Stimulated activated naive CD4-positive, alpha-beta T cell treated with Interleukin-2 at 50 U/mL for 16 hours (primary cell): ENCODE measurements at places on chromosomes 3 and 15.

DNA sequence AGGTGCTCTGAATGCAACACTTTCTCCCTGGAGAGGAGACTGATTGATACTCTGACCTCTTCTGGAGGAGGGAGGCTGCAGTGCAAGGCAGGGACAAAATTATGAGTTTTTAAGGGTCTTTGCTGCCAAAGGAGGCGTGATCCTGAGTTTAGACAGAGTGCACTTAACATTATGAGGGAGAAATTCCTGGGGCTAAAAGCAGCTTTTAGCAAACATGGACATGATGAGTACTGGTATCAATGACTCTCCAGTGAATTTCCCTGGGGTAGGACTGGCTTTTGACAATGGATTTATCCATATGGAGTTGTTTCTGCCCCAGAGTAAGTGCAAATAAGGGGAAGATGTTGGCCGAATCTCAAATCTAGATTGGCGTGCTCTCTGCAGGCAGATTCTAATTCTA is 133.1 kb downstream of the THSD4 start:
- no peak for DNase-seq

DNA sequence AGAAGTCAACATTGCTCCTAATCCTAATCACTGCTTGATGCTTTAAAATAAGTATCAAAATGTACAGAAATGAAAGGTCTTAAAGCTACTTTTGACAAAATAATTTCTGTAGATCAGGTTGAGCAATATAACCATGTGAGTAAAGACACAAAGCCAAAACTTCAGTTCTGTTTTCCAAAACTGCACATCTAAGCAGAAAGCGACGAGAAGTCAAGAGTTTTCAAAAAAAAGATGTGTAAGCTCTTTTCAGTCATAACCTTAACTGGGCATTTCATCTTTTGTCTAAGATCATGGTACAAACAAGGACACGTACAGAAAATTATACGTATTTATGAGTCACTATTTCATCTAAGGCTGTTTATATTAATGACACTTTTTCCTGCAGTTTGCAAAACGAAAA is 608.8 kb downstream of the FOXP1 start:
- DNase-seq, result no peak

GRCh38 chr3:33218446-33219174 is at the start of gene SUSD5:
Gene SUSD5, minus strand, starts transcription at chr3:33218810. Its CDS starts 13 bp downstream, at chr3:33218797.
- DNase-seq, result no peak

DNA sequence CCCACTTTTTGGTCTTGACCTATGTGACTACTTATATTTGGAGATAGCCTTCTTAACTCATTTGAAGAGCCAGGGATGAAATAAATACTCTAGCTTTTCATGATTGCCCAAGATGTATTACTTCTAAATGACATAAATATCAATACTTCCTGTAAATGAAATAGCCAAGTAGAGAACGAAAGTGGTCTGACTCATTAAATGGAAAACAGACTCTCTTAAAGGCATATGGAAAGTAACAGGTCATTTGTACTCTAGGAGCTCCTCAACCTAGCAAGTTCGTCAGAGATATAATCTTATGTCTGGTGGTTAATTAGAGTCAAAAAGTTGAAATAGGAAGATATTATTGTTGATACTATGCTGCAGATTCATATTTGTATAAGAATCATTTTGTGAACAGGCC is 1105.4 kb downstream of the TUSC7 start:
- DNase-seq, result no peak

- DNase-seq, result no peak
Measured at GRCh38 chr3:131922356-131922755, 112.5 kb downstream of the CPNE4 start.

DNA sequence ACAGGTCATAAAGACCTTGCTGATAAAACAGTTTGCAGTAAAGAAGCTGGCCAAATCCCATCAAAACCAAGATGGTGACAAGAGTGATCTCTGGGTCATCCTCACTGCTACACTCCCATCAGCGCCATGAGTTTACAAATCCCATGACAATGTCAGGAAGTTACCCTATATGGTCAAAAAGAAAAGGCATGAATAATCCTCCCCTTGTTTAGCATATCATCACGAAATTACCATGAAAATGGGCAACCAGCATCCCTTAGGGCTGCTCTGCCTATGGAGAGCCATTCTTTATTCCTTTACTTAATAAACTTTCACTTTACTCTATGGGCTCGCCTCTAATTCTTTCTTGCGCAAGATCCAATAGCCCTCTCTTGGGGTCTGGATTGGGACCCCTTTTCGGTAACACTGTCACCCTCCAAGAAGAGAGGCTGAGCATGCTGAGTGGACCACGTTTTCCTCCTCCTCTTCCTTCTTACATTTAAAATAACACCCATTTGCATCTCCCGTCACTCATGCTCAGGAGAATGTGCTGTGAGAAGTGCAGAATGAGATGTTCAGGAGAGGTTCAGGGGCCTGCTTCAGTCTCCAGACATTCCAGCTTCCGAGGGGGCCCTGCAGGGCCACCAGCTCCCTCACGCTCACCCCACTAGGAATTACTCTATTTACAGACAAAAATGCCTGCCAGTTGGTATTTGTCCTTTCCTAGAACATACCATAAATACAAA is 47.3 kb downstream of the NSMCE3 start:
- DNase-seq, result no peak
